SW 1271 (cell line): ENCODE measurements at places on chromosomes 6 and 20.
A peak's percentile ranks its signal among the peaks of the same experiment; 100 is the strongest.

DNA sequence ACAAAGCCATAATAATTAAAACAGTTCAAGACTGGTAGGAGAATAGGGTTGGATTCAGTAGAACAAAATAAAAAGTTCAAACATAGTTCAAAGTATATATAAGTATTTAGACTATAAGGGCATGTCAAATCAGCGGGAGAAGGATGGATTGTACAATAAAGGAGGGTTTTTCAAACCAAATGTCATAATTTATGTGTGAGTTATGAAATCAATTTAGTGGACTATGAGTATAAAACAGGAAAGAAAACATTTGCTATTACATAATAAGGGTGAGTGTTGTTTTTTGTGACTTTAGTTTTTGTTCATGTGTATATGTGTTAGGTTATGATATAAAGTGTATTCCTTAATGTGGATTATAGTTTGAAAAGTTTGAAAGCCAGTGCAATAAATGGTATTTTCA is 10.6 kb downstream of the ORC3 start:
- DNase-seq, result no peak

DNA sequence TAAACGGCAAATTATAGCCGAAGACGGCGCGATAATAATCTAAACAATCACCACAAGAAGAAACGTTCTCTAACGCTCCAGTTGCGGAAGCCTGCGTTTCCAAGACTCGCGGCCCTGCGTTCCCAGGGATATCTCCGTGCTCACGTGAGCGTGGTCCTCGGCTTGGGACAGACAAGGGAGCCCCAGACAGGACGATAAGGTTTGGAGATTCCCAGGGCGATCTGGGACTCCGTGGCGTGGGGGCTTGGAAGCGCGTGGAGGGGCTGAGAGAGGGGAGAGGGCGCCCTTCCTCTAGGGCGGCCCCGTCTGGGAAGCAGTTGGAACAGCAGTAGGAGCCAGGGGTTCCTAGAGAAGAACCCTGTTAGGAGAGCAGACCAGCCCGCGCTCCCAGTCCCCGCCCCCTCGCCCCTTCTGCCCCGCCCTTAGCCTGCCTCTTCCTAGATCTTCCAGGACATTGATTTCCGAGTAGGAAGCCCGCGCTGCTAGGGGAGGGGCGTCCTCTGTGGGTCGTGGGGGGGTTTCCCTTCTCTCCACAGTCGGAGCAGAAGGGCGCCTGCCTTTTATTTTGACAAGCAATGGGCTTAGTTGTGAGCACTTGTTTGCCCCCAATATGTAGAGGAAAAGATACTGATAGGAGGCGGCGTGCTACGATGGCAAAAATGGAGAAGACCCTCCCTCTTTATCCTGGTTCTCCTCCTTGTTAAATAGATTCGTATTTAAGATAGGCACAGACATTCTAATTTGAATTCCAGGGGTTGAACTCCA is 10.6 kb downstream of the NRN1 start:
- no peak for DNase-seq

- peak; percentile 33 for DNase-seq
These were observed 100.5 kb downstream of the EYA4 start for GRCh38 chr6:133341607-133342158.

DNA sequence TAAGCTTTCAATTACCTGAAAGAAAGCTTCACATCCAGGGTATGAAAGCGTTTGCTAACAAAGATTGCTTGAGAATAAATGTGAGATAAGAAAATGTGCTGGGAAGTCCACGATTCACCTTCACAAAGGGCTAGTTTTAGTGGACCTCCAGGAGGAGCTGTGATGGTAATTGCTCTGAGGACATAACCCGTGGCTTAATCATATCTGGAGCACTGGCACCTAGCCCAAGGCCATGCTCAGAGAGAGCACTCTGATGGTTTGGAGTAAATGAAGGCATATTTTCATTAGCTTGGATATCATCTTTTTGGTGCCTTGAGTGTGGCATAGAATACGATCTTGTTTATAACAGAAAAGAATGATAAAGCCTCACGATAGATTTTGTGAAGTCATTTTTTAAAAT is 46.9 kb upstream of the BACH2 start:
- DNase-seq, result no peak
